ENCODE measurements at places on chromosomes 1 and 21.

DNA sequence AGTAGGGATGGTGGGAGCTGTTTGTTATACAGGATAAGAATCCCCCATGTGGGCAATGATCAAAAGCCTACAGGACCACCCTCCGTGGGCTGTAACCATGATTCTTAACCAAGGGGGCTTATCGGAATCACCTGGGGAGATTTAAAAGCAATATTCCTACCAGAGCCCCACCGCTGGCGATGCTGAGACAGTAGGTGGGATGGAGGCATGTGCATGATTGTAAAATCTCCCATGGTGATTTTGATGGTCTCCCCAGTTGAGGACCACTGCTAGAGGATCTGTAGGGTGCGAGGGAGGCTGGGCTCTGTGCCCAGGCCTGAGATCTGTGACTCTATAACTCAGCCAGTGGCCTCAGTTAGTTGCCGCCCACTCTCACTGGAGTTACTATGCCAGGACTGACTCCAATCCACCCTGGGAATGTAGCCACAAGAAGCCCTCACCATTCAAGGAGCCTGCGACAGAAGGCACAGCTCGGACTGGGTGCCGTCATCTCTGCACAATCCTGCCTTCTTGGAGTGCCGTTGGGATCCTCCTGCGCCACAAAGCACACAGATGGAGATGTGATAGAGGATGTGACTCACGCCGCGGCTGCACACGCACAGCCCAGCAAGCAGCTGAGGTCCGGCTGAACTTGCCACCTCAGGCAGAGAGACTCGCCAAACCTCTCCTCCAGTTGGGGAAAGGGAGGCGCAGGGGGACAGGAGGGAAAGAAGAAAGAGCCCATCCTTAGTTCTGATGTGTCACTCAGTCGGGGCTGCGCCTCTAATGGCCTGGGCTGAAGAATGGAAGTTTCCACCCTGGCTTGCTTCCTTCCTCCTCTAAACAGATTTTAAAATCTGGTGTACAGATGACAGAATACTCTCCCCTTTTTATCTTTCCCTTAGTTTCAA is 26.5 kb downstream of the AKNAD1 start:
- DNase-seq = no peak

GRCh38 chr1:5622412-5622811 is 369.8 kb downstream of the NPHP4 start:
- DNase-seq = no peak

DNA sequence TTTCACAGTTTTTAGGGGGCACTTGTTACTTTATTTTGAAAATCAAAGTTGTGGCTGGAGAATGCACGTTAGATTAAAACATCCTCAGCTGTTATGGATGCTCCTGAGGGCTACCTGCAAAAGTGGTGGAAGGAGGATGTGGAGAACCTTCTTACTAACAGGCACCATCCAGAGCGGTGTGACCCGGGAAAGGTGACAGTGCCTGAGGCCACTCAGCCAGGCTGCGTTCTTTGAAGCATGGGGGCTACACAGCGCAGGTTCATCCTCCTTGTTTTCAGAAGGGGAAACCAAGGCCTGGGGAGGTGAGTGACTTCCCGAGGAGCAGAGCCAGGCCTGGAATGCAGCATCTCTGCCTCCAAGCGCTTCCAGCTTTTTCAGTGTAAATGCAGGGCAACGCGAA is 24.0 kb downstream of the DMRTB1 start:
- no peak for DNase-seq

DNA sequence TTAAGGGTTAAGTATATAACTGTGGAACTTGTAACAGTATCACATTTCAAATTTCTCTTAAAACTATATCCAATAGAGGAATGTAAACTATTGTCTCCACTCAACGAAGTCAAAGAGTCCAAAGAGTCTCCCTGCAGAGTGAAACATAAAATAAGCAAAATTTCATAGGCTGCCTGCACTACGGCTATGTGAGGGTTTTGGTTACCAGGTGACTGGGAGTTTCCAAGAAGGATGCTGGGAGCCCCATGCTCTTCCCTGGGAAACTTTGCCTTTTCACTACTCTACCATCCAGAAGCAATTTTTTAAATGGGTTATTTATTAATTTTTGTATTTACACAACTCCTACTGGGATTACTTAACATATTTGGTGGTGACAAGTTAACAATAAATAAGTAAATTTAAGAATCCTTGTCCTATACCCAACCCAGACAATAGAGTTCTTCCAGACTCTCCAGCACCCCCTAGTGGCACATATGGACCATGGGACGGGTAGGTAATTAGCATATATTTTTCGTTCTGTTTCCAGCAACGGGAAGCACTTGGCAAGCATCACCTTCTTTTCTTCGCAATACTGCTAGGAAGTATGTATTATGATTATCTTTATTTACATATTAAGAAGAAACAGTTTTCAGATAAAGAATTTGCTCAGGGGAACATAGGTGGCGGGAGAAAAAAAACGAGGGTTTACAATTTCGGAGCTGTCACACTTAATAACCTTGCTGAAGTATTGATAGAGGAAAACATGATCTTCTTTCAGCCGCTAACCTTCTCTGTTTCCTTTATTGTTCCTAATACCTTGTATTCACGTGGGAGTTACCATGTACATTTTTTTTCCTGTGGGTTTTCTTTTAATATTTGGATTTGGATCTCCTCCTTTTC is 3.5 kb downstream of the FMO2 start:
- peak; percentile 41 for DNase-seq

All from CD4-positive, alpha-beta T cell treated with Interferon alpha-2 for 1 hour (primary cell).